ENCODE measurements at places on chromosomes 6 and 20. TPM values are rescaled to one million over a fixed set of nuclear protein-coding genes. Genes with fewer than 3 reads are reported as not detected.
A peak's percentile ranks its signal among the peaks of the same experiment; 100 is the strongest.

DNA sequence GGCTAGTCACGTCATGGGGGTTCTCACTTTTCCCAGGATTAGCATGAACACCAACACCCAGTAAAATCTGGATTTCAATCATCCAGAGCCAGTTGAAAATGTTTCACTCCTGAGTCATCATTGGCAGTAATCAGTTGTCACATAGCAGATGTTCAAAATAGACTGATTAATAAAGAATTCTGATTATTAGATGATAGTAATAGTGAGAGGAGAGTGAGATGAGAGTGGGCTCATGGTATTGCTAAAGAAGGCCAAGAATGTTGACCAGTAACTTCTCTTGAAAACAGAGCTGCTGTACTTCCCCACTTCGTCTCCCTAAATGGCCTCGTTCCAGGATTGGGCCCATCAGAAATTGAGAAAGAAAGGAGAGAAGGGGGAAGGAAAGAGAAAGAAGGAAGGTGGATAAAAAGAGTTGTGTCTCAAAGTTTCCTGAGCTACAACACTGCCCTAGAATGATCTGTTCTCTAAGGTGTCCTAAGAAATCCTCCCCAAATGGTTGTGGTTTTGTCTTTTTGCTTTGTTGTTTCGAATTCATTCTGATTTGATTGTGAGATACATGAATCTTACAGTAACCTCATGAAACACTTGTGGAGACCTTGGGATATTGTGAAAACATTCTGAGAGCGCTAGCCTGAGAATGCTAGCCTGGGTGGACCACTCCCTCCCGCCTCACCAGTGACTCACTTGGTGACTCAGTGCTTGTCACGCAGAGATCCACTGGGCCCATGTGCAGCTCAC is 502.2 kb upstream of the JARID2 start:
- H3K27me3 ChIP-seq: no peaks in the 10 kb centered on the region
- H3K4me1 ChIP-seq: peaks cover 54% of the 10 kb centered on the region
- H3K4me3 ChIP-seq: no peak overlapping the region
- H3K36me3 ChIP-seq: peaks cover 5% of the 10 kb centered on the region
- H3K27ac ChIP-seq: peak overlapping the region; percentile 92

EFCAB8 gene
- 0.89 TPM for total RNA-seq

C4A gene
- total RNA-seq: 3.2 TPM

- no peak for DNase-seq
- peaks cover 17% of the 10 kb centered on the region for H3K4me1 ChIP-seq
- peaks cover 19% of the 10 kb centered on the region for H3K36me3 ChIP-seq
- H3K27ac ChIP-seq: peak overlapping the region; percentile 39
- no peak overlapping the region for H3K4me3 ChIP-seq
These were observed 224.9 kb downstream of the FARS2 start for GRCh38 chr6:5486214-5486613.

CRISP2 gene
- total RNA-seq: not detected

KCTD20 gene
- 45.1 TPM for total RNA-seq

MOXD1 gene
- not detected for total RNA-seq

RIPOR2 gene
- 96.3 TPM for total RNA-seq

PTPN1 gene
- 65.1 TPM for total RNA-seq

- no peak for DNase-seq
- peaks cover 6% of the 10 kb centered on the region for H3K36me3 ChIP-seq
- H3K4me3 ChIP-seq: no peak overlapping the region
- H3K27me3 ChIP-seq: no peaks in the 10 kb centered on the region
- H3K27ac ChIP-seq: no peak overlapping the region
- H3K4me1 ChIP-seq: peaks cover 7% of the 10 kb centered on the region
These were observed 206.3 kb downstream of the PREX1 start for GRCh38 chr20:48621376-48622078.

All from activated CD8-positive, alpha-beta T cell treated with anti-CD3 and anti-CD28 coated beads for 36 hours (primary cell).